Stimulated activated CD4-positive, alpha-beta T cell treated with anti-CD3 and anti-CD28 coated beads, TNF-alpha, amount 100 ng/mL, for 24 hours (primary cell): ENCODE measurements at places on chromosomes 2 and 18.

DNA sequence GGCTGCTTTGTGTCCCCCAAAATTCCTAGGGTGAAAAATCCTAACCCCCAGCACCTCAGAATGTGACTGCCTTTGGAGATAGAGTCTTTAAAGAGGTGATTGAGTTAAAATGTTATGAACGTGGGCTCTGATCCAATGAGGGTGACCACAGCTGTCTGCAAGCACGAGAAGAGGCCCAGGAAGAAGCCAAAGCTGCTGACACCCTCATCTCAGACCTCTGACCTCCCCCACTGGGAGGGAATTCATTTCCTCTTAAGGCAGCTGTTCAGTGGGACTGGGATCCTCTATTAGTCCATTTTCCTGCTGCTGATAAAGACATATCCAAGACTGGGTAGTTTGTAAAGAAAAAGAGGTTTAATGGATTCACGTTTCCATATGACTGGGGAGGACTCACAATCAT is 544.4 kb downstream of the DCDC2C start:
- no peak for DNase-seq

DNA sequence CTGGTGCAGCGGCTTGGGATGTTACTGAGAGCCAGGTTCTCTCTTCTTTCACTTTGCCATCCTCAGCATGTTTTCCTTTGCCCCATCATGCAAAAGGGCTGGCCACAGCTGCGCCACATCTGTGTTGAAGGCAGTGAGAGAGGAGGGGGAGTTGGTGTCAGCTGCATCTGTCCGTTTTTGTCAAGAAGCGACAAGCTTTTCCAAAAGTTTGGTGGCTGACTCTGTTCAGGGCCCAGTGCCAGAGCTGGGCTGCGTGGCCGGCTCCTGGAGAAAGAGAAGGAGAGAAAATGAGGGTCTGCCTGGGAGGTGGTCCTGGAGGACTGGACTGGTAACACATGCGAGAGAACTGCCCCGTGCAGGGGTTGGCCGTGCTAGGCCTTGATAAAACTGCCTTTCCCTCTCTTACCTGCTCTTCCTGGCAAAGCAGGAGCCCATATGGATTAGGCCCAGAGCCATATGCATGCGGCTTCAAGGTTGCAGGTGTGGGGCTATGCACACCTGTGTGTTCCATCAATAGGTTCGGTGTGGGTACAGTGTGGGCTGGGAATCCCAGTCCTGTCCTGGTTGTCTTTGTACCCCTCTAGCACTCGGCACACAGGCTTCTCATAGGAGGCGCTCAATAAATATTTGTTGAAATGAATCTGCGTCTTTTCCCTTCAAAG is 9.0 kb downstream of the RNF144A start:
- DNase-seq, result no peak

DNA sequence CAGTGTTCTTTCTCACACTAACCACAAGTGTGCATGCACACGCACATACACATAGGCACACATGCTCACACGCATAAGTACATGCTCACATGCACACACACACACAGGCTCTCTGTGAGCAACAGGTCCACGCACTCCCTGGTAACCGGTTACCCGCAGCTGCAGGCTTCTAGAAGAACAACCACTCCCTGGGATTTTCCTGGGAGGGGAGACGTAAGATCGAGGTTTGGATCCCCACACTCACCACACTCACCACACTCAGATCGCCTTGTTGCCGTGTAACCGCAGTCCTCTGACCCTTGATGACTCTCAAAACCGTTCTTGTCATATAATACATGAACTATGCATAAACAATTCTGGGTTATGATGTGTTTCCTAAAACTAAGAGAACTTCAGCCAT is 42.2 kb downstream of the TTC32 start:
- DNase-seq, result no peak

- DNase-seq, result no peak
Measured at GRCh38 chr2:20027260-20027677, 14.8 kb upstream of the MATN3 start.

DNA sequence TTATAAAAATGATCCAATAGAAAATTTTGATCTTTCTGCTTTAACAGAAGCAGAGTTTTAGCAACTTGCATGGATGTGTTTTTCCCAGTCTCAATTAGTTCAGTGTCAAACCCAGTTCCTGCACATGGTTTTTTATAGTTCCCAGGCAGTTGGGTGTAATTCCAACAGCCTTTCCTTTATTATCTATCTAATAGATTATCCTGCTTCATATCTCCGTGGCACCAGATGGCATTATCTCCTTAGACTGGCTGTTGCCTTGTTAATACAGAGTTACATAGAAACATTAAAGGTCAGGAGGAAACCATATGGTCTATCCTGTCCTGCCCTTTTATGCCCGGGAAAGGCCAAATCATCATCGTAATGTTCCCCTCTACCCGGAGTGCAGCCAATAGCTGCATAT is 400.9 kb upstream of the SMIM21 start:
- no peak for DNase-seq

DNA sequence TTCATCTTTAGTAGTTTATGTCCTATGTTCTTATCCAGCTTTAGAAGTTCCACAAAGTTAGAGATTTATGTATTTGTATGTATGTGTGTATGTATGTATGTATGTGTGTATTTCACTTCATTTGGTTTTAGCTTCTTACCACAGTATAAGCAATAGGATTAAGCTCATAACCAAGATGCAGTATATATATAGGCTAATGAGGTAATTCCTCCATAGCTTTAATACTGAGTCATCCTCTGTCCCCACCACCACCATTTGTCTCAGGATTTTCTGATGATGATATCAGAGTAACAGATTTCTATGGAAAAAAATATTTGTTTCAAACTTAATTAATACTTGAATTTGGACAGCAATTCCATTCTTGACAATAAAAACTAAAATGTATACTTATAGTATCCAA is 159.2 kb downstream of the SOX11 start:
- DNase-seq, result no peak
